ENCODE measurements at places on chromosomes 13 and 19.

- no peak for DNase-seq
These were observed 13.2 kb downstream of the CLEC11A start for GRCh38 chr19:50736338-50736737.

DNA sequence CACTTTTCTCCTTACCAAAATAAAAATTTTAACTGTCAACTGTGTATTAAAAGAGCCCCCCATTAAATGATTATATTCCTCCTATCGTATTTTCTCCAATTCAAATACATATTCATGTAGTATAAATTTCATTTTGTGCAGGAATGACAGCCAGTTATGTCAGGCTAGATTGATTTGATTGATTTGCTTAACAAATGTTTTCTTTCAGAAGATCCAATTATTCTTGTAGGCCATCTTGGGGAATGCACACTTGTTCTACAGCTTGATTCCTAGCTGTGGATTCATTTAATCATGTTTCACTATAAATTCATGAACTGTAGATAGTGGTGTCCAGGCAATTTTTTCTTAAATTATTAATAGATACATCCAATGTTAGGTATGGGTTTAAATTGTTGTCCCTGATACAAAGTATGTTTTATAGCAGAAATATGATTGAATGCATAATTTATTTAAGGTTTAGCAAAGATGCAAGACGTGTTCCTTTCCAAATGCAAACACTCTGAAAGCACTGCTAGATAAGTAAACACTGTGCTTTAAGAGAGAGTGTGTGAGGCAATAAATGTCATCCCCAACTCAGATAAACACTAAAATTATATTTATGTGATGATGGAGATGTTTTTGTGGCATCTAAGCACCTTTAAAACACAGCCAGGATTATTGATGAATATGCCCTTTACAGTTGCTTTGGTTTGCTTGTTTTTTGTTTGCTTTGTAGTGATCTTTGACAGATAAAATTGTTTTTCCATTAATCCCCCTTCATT, 531.1 kb downstream of the DCT start:
- no peak for DNase-seq

DNA sequence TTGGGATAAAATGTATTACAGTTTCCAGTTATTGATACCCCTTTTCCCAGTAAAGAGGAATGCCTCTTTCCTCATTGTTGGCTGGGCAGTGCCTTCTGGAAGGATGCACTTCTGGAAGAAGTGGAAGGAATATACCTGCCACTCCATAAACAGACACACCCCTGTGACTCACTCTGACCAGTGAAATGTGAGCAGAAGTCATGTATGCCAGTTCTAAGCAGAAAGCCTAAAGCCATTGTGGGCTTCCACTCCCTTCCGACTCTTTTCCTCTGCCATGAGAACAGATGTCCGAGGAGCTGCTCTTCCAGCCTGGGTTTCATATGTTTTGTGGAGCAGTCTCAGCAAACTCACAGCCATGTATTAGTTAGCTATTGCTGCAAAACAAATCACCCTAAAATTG, 166.1 kb upstream of the SERP2 start:
- no peak for DNase-seq

DNA sequence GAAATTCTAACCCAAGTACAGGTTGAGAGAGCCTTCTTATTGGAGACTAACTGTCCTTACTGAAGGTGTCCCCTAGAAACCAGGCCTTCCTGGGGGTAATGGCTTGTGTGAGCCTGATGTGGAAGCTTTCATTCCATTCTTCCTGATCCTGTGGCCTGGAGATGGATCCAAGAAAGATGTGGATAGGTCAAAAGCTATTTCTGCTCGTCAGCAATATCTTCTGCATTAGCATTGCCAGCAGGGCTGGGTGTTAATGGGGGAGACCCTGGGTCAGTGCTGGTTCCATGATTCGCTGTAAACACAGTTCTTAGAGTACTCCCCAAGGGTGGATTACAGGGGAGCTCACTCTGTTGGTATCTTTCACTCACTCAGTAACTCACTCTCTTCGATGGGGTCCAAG, 42.9 kb downstream of the CBY2 start:
- no peak for DNase-seq

DNA sequence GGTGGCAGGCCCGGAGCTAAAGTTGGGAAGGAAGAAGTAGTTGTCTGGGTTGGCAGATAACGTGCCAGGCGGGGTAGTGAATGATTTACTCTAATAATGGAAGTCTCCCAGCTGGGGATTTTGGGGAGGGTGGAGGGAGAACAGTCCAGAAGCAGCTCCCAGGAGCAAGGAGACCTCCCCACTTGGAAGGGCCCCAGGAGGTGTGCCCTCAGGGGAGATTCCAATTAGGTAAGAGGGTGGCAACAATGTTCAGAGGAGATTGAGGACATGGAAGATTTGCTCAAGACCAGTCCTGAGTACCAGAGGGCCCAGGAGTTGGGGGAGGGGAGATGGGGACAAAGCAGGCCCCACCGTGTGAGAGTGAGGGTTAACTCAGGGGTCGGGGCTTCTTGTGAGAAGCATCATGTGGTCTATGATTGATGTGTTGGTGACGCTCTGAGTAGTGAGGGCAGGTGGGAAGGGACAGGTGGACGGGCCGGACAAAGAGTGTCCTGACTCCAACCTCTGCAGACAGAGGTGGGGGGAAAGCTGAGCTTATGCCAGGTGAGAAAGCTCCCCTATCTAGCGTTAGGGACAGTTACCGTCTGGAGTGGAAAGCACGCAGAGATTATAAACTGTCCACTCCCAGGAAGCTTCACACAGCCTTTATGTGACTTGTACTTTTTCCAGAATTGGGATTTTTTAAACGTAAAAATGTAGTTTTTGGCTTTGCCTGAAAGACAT, 3.5 kb downstream of the SPINT2 start:
- no peak for DNase-seq

- DNase-seq, result peak; percentile 83
These were observed 9.1 kb downstream of the LYL1 start for GRCh38 chr19:13093407-13094105.

DNA sequence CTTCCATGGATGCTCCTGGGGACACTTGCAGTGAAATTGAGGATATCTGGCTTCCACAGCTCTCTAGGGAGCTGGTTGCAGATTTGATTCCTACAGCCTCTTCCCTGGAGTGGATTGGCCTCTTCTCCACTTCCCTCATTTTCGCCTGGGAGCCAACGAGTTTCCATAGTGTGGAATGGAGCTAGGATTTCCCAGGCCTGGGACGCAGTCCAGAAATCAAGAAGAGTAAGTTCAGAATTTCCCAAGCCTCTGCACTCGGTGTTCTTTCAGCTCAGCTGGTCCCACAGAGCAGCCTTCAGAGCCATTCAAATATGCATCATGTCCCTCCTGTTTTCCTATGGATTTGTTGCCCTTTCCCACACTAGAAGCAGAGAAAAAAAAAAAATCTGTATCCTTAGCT, 68.2 kb downstream of the RAP2A start:
- no peak for DNase-seq

GRCh38 chr19:2765376-2765775, 17.7 kb downstream of the SGTA start:
- DNase-seq, result no peak

DNA sequence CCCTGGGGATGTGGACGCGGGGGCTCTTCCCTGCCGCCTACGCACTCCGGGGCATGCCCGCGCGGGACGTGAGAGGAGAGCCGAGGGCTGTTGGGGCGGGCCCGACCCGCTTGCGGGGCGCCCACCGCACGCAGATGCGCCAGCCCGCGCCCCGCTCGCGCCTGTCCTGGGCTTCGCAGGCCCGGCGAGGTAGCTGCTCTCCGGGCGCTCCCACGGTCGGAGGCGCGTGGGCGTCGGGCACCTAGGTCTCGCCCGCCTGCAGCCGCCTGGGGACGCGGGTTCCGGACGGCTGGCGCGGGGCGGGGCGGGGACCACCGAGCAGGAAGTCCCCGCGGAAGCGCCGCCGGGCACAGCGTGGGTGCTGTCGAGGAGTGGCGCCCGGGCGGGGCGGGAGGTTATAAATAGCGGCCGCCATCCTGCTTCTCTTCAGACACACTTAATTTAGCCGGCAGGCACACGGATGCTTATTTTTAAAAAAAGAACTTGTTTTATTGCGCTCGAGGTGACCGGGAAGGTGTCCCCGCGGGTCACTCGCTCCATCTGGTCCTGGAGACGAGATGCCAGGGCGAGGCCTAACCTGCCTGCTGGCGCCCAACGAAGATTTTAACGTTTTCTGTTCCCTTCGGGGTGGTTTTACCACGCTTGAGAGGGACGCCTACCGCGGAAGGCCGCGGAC, 561 bp upstream of the GJA3 start:
- no peak for DNase-seq

DNA sequence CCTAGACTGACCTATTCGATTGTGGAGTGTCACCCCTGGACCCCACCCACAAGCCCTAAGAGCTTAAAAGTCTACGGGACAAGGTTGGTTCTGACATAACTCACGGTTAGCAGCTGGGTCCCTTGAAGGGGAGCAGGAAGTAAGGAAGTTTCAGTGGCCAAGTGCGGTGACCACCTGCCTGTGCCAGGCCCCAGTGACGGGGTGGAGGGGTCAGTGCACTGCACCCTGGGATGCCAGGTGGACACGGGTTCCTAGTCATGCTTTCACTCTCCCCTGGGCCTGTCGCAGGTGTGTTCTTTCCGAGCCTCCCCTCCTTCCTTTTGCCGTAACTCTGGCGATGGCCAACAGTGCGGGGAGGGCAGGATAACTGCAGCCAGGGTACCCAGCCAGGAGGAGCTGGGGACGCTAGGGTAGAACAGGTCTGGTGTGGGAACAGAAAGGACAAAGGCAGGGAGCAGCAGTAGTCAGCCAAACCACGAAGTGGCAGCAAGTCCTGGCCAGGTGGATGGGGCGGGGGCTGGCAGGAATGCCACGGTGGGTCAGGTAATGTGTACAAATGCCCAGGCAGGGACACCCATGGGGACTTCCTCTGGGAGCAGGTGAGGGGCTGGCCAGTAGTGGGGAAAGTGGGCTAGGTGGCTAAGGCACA, 58.3 kb downstream of the RGCC start:
- no peak for DNase-seq

GRCh38 chr19:16587833-16588823, 15.9 kb upstream of the SLC35E1 start:
- DNase-seq, result no peak

- DNase-seq, result no peak
These were observed 13.6 kb downstream of the UBAC2 start for GRCh38 chr13:99214232-99214631.

GRCh38 chr13:47291107-47291656, 394.3 kb upstream of the HTR2A start:
- DNase-seq, result no peak

DNA sequence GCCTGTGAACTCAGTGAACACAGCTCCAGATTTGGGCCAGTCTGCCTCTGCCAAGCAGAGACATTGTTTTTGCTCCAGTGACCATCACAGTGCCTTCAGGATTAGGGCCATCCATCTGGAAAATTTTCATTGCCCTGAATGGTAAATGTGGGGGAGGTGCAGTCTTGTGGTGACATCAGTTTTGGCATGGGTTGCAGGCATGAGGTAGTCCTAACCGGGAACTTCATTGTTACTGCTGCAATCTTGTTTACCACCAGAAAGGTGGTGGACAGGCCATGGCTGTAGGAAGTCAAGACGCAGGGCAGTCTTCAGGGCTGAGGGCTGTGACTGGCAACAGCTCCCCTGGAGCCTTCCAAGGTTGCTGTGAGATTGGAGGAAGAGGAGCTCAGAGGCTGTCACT, 55.2 kb downstream of the SPATA13 start:
- DNase-seq, result peak; percentile 7

DNA sequence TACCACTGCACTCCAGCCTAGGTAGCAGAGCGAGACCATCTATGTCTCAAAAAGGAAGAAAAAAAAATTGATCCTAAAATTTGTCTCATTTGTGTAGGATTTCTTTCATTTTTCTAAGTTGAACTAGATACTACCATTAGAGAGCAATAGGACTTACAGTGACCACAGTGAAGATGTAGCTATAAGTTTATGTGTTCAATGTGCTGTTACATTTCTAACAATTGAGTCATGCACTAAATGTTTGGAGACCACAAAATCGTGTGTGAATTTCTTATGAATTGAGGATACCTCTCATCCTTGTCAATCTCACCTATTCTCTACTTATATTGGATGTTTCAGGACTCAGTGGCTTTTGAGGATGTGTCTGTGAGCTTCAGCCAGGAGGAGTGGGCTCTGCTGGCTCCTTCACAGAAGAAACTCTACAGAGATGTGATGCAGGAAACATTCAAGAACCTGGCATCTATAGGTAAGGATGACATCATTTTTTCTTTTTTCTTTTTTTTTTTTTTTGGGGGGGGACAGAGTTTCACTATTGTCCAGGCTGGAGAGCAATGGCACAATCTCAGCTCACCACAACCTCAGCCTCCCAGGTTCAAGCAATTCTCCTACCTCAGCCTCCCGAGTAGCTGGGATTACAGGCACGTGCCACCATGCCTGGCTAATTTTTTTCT, 12.8 kb downstream of the ZNF791 start:
- DNase-seq, result no peak

DNA sequence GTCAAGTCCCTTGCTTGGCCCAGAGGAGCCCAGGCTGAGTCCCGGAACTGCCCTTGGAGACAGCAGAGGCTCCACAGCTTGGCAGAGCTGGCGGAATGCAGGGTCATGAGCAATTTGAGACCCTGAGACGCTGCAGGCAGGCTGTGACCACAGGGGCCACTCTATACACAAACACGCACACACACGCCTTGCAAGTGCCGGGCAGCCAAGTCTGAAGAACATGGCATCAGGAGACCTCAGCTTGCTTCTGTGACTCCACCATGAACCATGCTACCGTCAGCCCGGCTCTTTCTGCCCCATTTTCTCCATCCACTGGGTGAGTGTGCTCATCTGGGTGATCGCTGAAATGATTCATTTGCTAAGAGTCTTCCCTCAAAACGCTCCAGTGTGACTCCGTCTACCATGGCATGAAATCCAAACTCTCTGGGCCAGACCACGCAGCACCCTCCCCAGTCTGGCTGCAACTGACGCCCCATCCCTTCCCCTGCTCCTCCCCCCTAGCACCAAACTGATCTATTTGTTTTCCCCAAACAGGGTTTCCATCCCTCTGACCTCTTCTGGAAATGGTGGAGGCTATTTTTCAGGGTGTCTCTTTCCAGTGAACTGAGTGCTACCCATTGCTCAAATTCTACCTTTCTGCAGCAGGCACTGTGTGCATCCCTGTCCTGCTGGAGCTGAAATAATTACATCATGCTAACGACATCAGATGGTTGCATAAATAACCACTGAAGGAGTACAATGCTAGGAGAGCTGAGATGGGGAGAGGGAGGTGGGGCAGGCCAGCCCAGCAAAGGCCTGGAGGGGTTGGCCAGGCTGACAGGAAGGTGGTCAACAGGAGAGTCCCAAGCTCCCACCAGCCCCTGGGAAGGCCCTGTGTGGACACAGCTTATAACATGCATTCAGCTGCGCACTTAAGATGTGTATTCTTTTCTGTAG, 3.1 kb downstream of the CARS2 start:
- DNase-seq, result no peak

Data from NCI-H2171 treated with DMSO at 0.1 percent for 48 hours (cell line).